ENCODE measurements at places on chromosomes 6 and 20. TPM values are rescaled to one million over a fixed set of nuclear protein-coding genes. Genes with fewer than 3 reads are reported as not detected.

The TSBP1 gene
- not detected for total RNA-seq

The KHDC1L gene
- not detected for total RNA-seq

The TREML2 gene
- 0.10 TPM for total RNA-seq

DNA sequence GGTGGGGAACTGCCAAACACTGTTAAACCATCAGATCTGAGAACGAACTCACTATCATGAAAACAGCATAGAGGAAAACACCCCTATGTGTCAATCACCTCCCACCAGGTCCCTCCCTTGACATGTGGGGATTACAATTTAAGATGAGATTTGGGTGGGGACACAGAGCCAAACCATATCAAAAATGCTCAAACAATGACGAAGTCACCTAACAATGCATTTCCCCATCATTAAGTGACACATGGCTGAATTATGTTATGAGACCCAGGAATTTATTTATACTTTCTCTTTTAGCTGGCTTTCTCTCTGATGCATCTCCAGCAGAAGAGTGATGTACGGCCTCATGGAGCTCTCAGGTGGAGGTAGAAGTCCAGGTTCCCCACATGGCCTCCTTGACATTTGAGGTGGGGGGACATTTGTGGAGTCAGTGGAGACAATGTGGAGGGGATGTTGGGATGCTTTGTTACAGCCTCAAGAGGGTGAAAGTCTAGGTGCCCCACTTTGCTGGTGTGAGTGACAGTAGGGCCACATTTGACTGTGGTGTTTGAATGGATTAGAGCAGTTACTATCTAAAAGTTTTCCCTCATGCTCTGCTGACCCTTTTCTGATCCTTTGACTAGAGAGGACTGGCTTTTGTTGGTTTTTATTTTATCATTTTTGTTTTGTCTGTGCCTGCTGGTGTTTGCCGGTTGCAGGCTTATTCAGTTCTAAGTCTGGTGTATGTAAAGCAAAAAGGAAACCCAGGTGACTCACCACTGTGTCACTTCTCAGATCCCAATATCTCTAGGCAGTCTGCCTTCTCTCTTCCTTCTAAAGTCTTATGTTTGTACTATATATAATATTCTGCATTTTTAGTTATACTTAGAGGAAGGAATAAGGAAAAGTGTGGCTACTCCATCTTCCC lies 18.5 kb upstream of the DCBLD1 start:
- no peak for DNase-seq
